ENCODE measurements at places on chromosomes 11 and 22. TPM values are rescaled to one million over a fixed set of nuclear protein-coding genes. Genes with fewer than 3 reads are reported as not detected.

OR51B2 gene
- polyA plus RNA-seq, result not detected

DNA sequence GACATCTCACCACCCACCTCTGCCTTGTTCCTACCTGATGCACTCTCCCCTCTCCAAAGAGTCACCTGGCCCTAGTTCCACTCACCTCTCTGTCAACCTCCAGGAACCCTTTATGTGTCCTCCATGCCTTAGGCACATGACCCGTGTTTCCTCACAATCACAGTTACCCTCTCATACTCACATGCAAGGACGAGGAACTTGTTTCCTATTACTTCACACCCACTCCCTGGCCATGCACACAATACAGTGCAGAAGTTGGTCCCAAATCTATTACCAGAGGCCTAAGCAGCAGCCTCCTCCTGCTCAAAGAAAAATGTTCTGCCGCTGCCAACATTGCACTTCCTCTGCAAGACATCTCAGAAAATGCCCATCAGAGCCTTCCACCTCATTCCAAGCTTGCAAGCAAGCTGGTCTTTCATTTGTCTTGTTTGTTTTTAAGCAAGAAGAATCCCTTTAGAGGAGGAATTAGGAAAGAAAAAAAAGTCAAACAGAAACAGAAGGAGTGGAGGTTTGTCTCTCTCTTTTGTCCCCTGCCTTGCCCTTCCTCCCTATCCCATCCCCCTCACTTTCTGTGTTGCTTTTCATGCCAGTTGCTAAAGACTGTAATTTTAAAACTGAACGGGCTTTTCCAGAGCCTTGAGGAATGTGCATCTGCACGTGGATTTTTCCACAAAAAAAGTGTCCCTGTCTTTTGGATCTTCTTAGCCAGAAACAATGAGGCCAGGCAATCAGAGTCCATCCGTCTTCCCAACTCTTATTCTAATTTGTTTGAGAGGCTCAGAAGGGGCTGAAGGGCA lies 63.4 kb downstream of the KCNJ1 start:
- H3K27me3 ChIP-seq, result no peaks in the 10 kb centered on the region
- H3K27ac ChIP-seq, result peak overlapping the region; percentile 75
- H3K4me3 ChIP-seq, result no peak overlapping the region

GRCh38 chr11:47104261-47104950 lies 72.3 kb downstream of the ARFGAP2 start:
- no peak overlapping the region for H3K4me3 ChIP-seq
- no peak overlapping the region for H3K27ac ChIP-seq
- H3K4me1 ChIP-seq, result peaks cover 5% of the 10 kb centered on the region
- no peaks in the 10 kb centered on the region for H3K36me3 ChIP-seq
- no peak for DNase-seq

UPB1 gene
- polyA plus RNA-seq, result 0.13 TPM

GRCh38 chr11:8967184-8967583 lies 2.9 kb upstream of the TMEM9B start:
- peaks cover 26% of the 10 kb centered on the region for H3K4me1 ChIP-seq
- no peak for DNase-seq
- H3K27ac ChIP-seq, result no peak overlapping the region

OSBPL5 gene
- not detected for polyA plus RNA-seq
